ENCODE measurements at places on chromosomes 12 and 14.
A peak's percentile ranks its signal among the peaks of the same experiment; 100 is the strongest.

DNA sequence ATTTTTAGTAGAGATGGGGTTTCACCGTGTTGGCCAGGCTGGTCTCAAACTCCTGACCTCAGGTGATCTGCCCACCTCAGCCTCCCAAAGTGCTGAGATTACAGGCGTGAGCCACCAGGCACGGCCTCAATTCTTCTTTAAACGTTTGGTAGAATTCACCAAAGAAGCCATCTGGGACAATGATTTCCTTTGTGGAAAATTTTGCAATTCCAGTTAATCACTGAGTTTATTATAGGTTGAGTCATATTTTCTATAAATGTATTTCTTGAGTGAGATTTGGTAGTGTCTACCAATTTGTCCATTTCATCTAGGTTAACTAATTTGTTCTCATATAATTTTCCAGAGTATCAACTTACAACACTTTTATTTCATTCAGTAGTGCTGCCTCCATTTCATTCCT lies 683.9 kb upstream of the TMEM132C start:
- no peak for DNase-seq

- DNase-seq: no peak
Observed at GRCh38 chr14:96799489-96800054, 2.4 kb downstream of the VRK1 start.

- no peak for DNase-seq
Observed at GRCh38 chr12:27838543-27839185, 58.6 kb upstream of the MANSC4 start.

DNA sequence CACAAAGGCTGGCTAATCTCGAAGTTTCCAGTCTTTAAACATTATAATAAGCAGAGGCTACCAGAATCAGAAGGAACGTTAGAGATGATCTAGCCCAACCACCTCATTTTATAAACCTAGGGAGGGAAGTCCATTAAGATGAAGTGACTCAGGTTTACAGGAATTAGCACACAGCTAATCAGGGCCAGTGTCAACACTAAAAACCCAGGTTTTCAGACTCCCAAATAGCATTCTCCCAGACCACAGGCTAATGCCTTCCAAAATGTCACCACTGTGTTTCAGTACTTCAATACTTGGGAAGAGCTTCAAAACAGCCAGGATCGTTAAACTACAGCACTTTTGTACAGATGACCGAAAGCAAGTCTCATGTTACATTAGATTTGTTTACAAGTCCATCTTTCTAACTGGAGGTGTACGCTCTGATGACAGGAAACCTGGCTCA lies 89.2 kb downstream of the FOXN3 start:
- no peak for DNase-seq

- no peak for DNase-seq
Observed at GRCh38 chr12:14284184-14284722, 81.2 kb upstream of the ATF7IP start.

DNA sequence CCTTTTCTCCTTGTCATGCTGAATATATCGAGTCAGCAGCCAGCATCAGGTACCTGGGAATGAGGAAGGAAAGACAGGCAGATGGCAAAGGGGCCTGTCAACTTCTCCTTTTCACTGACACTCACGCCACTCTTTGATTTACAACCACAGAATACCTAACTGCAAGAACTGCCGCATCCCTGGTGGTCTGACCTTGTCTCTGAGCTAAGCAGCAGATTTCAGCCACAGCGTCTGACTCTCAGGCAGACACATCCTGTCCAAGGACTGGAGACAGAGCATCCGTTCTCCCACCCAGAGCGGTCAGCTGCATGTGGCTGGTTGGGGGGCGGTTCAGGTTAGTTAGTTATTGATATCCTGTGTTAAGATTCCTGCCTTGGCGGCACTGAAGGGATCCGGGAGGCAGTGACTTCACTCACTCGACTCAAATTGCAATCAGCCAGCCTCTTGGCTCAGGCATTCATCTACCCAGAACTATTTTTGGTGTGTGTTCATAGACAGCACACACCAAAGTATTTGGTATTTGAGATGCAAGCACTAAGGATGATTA lies 11.2 kb upstream of the MAP1LC3B2 start:
- no peak for DNase-seq

DNA sequence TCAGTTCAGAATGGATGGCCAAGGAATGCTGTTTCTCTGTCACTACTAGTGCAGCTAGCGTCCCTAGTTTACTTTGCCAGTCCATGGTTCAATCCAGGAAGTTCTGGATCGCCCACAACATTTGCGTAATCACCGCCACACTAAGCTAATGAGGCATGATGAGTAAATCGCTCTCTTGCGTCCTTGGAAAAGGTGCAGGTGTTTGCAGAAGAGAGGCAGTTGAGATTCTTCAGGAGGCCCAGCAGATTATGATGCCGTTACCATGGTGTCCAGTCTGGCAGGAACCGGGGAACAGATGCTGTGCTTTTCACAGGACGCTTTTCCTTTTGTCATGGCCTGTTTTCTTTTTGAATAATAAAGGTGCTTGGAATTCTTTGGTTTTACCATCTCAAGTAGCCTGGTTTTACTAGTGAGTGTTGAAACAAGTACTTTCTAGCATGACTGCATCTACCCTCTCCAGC lies 9.0 kb downstream of the TPH2 start:
- DNase-seq: no peak

DNA sequence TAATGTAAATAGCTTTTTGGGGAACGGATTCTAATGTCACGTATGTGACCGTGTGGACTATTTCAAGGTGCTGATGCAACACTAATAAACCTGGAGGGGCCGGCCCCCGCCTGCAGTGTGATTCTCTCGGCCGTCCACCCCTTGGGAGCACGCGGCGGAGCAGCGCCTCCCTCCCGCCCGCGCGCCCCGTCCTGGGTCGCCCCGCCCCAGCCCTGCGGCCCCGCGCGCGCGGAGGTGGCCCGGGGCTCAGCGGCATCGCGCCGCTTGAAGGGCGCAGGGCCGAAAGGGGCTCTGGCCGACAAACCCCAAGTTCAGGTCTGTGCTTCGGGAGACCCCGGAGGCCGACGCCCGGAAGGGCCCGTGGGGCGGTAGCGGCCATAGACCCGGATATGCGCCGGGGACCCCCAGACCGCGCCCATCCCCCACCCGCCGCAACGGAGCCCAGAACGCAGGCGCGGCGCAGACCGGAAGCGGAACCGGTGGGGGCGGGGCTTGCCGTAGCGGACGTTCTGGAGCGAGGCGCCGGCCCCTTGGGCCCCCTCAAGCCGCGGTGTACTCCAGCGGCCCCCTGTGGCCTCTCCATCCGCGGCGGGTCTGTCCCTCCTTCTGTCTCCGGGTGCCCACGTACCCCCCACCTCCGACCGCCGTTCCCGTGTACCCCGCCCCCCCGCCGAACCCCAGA lies at the start of gene TEX22:
TSS of gene TEX22 (plus strand) at position 495 of the 682 bp plus-strand sequence. CDS start 803 bp downstream, outside the sequence.
- DNase-seq: peak; percentile 90

DNA sequence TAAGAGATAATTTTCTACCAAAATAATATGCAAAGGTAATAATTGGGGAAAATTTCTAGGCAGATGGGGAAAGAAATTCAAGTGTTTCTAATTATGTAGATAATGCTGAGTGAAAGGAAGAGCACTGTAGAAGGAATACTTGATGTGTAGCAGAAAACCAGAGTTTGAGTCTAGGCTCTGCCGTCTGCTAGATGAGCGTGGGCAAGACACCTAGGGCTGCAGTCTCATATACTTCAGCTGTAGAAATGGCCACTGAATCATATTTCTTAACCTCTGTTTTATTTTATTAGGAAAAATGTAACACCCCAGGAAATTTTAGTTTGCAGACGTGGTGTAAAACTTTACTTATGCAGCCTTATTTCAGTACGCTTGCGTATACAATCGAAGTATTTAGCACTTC lies 59.8 kb upstream of the SLC38A2 start:
- DNase-seq: no peak

DNA sequence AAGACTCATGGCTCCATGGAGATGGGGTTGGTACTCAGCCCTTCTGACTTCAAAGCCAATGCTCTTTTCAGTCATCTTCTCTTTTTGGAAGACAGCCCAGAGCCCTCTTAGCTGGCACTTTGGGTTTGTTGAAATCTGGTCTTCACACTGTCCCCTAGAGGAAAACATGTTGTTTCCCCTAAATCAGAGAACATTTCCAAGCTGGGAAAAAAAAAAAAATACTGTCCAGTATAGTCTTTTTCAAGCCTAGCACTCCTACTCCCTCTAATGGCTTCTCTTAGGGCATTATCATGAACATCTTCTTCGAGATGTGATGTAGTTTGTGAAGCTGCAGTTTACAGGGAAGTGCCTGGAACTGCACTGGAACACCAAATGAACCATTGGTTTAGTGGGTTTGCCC lies 3.0 kb upstream of the ZC3H14 start:
- no peak for DNase-seq

DNA sequence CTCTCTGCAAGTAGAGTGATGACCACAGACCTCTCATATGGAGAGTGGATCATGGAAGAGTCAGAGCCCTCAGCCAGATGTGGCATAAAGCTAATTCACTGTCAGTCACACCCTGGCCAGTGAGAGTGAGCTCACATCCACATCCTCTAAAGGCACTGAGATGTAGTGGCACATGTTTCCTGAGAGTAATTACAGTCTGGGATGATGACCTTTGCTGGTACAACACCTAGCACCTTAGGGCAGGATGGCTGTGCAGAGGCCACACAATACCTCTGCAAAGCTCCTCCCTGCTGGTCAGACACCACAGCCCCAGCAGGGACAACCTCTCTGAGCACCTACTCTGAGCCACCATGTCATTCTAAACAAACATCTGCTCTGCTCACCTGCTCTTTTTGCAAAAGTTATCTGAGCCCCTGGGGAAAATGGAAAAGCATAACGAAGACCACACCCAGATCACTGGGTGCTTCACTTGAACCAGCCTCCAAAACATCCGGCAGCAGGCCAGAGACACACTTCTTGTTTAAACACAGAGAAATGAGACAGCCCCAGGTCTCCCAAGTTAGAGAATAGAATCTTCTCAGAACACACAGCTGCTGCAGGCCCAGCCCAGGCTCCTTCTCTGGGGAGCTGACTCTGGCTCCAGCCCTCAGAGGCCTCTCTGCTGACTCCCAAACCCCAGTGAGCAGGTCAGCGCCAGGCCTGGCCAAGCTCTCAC lies 30.3 kb downstream of the PITPNM2 start:
- DNase-seq: peak; percentile 75

DNA sequence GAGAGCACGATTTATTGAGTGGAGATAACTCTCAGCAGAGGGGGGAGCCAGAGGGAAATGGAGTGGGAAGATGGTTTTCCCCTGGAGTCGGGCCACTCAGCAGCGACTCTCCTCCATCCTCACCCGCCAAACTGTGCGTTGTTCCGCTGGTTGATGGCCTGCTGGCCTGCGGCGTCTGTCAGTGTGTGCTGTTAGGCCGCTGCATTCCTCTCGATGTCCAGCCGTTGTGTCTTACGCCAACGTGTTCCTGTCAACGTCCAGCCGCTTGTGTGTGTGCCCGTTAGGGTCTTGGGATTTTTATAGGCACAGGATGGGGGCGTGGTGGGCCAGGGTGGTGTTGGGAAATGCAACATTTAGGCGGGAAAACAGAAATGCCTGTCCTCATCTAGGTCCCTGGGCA lies 69.2 kb downstream of the PTPRQ start:
- DNase-seq: no peak

- DNase-seq: no peak
Observed at GRCh38 chr14:65160091-65160490, 57.8 kb upstream of the MAX start.

GRCh38 chr12:79069009-79069408 lies 204.4 kb downstream of the SYT1 start:
- no peak for DNase-seq

- DNase-seq: no peak
Observed at GRCh38 chr12:52519826-52520662, at the start of gene KRT5. Gene KRT5 (minus strand): TSS chr12:52520394. CDS start chr12:52520296, 98 bp downstream.

DNA sequence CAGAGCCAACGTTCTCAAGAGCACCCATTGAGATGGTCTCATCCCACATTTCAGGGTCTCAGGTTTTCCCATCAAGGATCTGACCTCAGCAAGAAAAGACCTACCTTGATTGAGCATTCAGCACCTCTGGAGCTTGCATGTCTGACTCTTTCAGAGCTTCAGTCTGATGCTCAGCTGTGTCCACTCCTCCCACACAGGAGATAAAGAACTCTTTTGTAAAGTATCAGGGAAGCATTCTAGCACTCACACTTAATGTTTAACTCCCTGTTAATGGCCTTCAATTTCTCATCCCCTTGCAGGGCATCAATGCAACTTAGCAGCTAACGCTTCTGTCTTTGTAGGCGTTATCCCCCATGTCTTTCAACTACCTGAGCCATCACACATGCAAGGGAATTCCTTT lies 124.1 kb downstream of the GALC start:
- no peak for DNase-seq

- peak; percentile 0 for DNase-seq
Observed at GRCh38 chr14:105867961-105868599, 341.7 kb downstream of the TMEM121 start.

DNA sequence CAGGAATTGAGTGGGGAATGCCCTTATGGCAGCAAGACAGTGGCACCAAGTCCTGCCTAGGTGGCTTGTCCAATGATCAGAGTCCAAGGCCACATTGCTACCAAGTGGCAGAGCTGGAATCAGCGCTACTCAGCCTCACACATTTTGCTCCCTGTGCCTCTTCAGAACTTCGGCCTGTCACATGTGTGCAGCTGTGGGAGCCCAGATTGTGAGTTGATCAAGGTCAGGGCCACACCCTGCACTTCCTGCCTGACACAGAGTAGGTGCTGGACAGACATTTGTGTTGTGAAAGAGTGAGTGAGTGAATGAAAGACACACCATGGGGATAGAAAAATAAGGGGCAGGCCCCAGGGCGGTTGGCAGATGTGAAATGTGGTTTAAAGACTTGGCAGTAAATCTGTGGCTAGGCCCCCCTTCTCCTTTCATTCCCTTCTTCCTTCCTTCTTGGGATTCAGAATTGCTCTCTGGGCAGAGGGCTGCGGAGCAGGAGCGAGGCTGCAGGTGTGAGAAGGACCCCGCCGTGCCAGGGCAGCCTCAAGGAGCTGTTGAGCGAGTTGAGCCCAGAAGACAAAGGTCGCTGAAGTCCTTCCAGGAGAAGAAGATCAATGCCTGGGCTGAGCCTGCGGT lies 83.5 kb downstream of the SLC25A47 start:
- DNase-seq: peak; percentile 54

- peak; percentile 88 for DNase-seq
Observed at GRCh38 chr12:111396726-111397445, 8.8 kb upstream of the SH2B3 start.

GRCh38 chr14:74843653-74844052 lies 32.3 kb downstream of the PROX2 start:
- DNase-seq: no peak

- no peak for DNase-seq
Observed at GRCh38 chr12:58310368-58310767, 369.0 kb downstream of the ATP23 start.

- DNase-seq: no peak
Observed at GRCh38 chr12:111954969-111955368, 58.0 kb downstream of the TMEM116 start.

- no peak for DNase-seq
Observed at GRCh38 chr14:23335623-23336022, 14.4 kb downstream of the PABPN1 start.

- no peak for DNase-seq
Observed at GRCh38 chr12:23361971-23362370, 587.5 kb downstream of the SOX5 start.

- no peak for DNase-seq
Observed at GRCh38 chr14:31371646-31372045, 48.7 kb downstream of the HEATR5A start.
